H7 (cell line): ENCODE measurements at places on chromosomes 2 and 18. TPM values are rescaled to one million over a fixed set of nuclear protein-coding genes. Genes with fewer than 3 reads are reported as not detected.

The GAREM2 gene
- 7.2 and 9.5 TPM in 2 replicates for total RNA-seq

DNA sequence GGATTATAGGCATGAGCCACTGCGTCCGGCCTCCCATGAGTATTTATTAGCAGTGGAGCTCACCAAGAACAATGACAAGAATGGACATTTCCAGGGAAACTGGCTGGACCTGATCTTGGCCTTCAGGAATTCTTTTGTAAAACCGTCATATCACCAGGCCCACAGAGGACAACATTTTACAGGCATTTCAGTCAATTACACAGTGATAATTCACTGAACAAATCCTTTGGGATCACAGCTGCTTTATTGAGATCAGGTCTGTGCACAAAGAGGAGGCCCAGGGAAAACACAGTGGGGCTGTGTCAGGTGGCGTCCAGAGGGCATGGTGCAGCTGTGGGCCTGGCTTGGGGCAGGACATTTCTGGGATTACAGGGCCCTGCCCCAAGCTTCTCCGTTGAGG lies 30.1 kb upstream of the GTF2A1L start:
- DNase-seq: no peak

DNA sequence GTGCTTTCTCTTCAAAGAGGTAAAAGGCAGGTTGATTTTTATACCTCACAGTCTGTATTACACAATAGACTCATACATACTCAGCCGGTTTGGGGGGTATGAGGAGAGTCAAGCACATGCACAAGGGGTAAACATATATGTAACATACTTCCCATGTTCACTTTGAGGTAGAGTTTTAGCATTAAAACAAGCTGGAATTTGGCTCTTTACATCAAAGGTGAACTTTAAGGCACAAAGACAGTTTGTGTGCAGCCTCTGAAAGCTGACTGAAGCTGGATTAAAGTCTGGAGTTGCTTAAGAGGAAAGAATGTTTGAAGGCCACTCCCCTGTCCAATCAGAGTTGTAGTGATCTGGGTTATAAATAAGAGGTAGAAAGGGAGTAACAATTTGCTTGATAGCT lies 282.0 kb downstream of the DPP10 start:
- DNase-seq: no peak

- no peak for DNase-seq
Measured at GRCh38 chr2:207432453-207432852, 97.3 kb upstream of the CREB1 start.

GRCh38 chr18:48181087-48181823 lies 227.9 kb downstream of the ZBTB7C start:
- no peak for DNase-seq

GRCh38 chr18:35328868-35329267 lies 15.4 kb downstream of the ZNF24 start:
- no peak for DNase-seq

DNA sequence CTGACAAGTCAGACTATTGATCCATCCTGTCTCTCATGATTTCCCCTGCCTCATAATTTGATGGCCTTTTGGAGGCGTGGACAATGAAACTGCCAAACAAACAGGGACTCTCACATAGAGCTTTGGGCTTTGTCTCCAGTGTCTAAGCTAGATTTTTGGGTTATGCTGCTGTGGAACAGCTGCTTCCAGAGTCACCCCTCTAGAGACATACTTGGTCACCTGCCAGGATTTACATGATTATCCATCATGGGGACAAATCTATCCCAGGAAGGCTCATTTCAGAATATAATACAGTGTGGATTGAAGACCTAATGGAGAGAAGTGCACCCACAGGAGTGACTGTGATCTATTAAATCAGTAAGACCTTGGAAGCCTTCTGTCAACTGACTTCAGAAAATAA lies 159.6 kb downstream of the SLC8A1 start:
- DNase-seq: no peak

GRCh38 chr2:180990337-180990736 lies 9.9 kb downstream of the UBE2E3 start:
- no peak for DNase-seq
